ENCODE measurements at places on chromosomes 6 and 20.
A peak's percentile ranks its signal among the peaks of the same experiment; 100 is the strongest.

DNA sequence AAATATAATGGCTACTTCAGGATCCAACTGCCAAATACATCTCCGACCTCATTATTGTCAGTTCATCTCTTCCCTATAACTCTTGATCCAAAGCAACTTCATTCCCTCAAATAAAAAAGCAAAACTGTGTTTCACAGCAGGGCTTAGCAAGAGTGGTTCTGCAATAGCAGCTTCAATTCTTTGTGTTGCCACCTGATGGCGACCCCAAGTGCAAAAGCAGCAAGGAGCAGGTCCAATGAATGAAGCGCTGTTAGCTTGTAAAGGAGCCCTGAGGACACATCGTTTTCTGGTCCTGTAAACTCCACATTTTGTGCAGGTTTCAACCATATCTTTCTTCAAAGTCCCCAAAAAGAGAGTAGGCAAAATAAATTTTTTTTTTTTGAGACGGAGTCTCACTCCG is 19.6 kb downstream of the RTN4IP1 start:
- DNase-seq: peak; percentile 7

DNA sequence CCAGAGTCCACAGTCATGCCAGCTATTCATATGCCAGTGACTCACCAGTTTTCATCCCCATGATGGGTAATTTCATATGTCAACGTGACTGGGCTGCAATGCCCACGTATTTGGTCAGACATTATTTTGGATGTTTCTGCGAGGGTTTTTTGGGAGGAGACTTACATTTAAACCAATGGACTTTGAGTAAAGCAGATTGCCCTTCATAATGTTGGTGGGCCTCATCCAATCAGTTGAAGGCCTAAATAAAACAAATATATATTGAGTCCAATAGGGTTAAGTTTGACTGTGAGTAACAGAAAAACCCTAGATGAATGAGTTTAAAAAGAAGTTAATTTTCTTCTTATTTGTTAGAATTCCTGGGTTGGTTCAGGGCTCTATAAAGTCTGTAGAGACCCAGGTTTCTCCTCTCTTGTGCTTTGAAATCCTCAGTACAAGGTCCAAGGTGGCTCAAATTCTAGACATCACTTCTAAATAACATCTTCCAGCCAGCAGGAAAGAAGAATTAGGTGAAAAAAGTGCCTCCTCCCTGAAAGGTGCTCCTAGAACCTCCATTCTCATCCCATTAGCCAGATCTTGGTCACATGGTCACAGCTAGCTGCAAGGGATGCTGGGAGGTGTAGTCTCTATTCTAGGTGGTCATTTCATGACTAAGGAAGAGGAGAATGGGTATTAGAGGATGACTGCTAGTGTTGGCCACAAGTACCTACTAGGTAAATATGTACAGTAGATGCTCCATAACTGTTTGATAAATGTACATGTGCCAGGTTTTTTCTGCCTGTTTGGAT is 16.7 kb upstream of the NEDD9 start:
- no peak for DNase-seq

DNA sequence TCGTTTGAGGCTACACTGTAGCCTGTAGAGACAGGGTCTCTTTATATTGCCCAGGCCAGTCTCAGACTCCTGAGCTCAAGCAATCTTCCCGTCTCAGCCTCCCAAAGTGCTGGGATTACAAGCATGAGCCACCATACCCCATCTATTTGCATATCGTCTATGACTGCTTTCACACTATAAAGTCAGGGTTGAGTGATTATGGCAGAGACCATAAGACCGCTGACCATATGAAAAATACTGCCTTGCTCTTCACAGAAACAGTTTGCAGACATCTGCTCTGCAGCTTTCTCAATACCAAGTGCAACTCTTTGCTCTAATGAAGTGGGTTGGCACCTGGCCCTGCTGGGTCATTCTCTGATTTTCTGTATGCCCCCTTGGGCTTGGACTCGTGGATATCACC is 79.5 kb upstream of the PAK5 start:
- DNase-seq: no peak

- DNase-seq: no peak
Measured at GRCh38 chr6:6006006-6006427, 708 bp downstream of the NRN1 start.

- DNase-seq: no peak
Measured at GRCh38 chr6:135168766-135169165, 12.3 kb upstream of the MYB start.

DNA sequence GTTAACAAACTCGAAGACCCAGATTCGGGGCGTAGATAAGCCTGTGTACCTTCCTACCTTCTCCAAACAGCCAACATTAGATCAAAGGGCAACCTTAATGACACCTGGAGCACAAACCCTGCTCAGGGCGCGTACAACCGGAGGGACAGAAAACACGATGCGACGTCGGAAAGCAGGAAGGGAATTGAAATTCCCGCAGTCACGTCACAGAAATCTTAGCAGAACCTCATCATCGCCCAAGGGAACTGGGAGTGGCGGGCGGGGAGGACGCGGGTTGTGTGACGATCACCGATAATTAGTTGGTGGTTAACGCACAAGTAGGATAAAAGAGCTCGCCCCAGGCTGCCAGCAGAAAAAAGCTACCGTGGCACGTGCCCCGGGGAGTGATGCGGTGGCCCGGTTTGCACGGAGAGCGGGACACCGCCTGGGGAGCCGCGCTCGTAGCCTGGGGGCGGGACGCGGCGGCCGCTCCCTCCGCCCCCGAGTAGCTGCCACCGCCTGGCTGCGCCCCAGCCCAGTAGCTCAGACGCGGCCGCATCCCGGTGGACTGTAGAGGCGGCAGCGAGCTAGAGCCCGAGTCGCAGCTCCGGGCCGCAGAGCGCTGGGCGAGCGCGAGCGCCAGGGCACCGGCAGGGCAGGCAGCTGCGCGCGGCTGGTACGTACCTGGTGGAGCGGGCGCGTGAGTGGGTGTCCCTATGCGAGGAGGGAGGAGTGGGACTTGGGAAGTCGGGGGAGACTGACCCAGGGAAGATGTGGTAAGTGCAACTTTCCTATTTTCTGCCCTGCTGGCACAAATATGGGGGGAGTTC is at the start of gene PKIB:
TSS of gene PKIB (plus strand) at position 525 of the 809 bp plus-strand sequence. CDS start 107,390 bp downstream, outside the sequence.
- peak; percentile 65 for DNase-seq

DNA sequence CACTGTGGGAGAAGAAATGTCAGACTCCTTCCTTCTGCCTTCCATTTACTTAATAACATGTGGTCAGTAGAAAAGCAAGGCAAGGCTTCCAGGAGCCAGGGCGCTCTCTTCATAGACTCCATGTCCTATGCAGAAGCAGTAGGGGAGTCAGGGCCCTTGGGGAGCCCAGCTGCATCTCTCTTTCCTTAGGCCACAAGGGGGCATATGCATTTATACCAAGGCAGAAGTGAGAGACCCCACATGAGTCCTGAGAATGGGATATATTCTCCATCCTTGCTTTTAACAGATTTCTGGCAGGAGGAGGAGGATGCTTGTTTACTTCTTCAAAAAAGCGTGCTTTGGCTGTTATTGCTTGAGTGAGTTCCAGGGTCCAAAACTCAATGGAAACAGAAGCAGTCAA is 198.5 kb downstream of the HIVEP2 start:
- peak; percentile 26 for DNase-seq

- DNase-seq: no peak
Measured at GRCh38 chr6:145875496-145876211, 61.1 kb upstream of the FBXO30 start.

- no peak for DNase-seq
Measured at GRCh38 chr20:3749087-3749688, 16.7 kb downstream of the HSPA12B start.

- no peak for DNase-seq
Measured at GRCh38 chr6:31796993-31797385, 1.4 kb upstream of the VARS1 start.

DNA sequence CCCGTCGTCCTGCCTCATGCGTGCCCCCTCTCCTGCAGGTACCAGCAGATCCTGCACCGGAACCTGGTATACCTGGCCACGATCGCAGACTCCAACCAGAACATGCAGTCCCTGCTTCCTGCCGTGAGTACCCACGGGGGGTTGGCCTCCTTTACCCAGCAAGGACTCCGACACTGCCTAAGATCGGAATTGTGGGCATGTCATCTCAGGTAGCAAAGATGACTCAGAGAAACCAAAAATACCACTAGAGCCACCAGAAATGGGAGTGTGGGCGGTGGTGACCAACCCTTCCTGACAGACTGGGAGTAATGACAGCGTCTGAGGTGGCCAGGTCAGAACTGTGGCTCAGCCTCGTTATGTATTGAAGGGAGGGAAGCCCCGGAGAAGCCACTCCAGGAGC is 16.3 kb downstream of the SS18L1 start:
- DNase-seq: no peak

Data from SW 1271 (cell line).